ENCODE measurements at places on chromosomes 11 and 22. TPM values are rescaled to one million over a fixed set of nuclear protein-coding genes. Genes with fewer than 3 reads are reported as not detected.

RIN1 gene
- total RNA-seq = 32.5 TPM

SMIM38 gene
- total RNA-seq = 0.11 TPM

PRR33 gene
- not detected for total RNA-seq

NXPE2 gene
- under 0.01 TPM for total RNA-seq

BTBD18 gene
- not detected for total RNA-seq

APOL5 gene
- total RNA-seq = not detected

JRKL gene
- 26.5 TPM for total RNA-seq

C22orf42 gene
- total RNA-seq = not detected

ALDH3B2 gene
- total RNA-seq = not detected

OR10D3 gene
- not detected for total RNA-seq

OR9Q2 gene
- 0.12 TPM for total RNA-seq

MS4A6E gene
- total RNA-seq = not detected

ARHGAP8 gene
- 0.25 TPM for total RNA-seq

RFPL2 gene
- not detected for total RNA-seq

RBM4B gene
- 22.9 TPM for total RNA-seq

C11orf86 gene
- total RNA-seq = not detected

ANGPTL5 gene
- not detected for total RNA-seq

MS4A3 gene
- total RNA-seq = not detected

BIRC3 gene
- total RNA-seq = 0.89 TPM

TENM4 gene
- total RNA-seq = 51.9 TPM

VPS11 gene
- total RNA-seq = 30.1 TPM

HBB gene
- total RNA-seq = not detected

RIC3 gene
- total RNA-seq = under 0.01 TPM

OR8G1 gene
- total RNA-seq = not detected

SLC6A5 gene
- total RNA-seq = not detected

CHRNA10 gene
- 0.66 TPM for total RNA-seq

KCNQ1OT1 gene
- total RNA-seq = 2.8 TPM

RAG2 gene
- not detected for total RNA-seq

FAM181B gene
- not detected for total RNA-seq

KRTAP5-1 gene
- not detected for total RNA-seq

NRGN gene
- total RNA-seq = 1.5 TPM

CHST1 gene
- total RNA-seq = 1.7 TPM

SEC14L2 gene
- 33.5 TPM for total RNA-seq

TMEM258 gene
- 38.6 TPM for total RNA-seq

RTN4RL2 gene
- under 0.01 TPM for total RNA-seq

BEST1 gene
- total RNA-seq = 3.1 TPM

CD3G gene
- 0.12 TPM for total RNA-seq

TRIM48 gene
- not detected for total RNA-seq

FAM168A gene
- 21.6 TPM for total RNA-seq

OR8J1 gene
- total RNA-seq = not detected

GDPD4 gene
- total RNA-seq = not detected

DDIAS gene
- total RNA-seq = 3.1 TPM

Data from uterine smooth muscle cell (primary cell).